ENCODE measurements at places on chromosomes 2 and 18.

GRCh38 chr18:25827961-25828561 is 262.4 kb downstream of the SS18 start:
- DNase-seq = peak; percentile 79

GRCh38 chr2:41393621-41394020 is 654.2 kb upstream of the PKDCC start:
- DNase-seq = no peak

- no peak for DNase-seq
Observed at GRCh38 chr2:127562936-127563335, 27.5 kb downstream of the MYO7B start.

- no peak for DNase-seq
Observed at GRCh38 chr2:129918604-129919003, 60.9 kb upstream of the RAB6C start.

DNA sequence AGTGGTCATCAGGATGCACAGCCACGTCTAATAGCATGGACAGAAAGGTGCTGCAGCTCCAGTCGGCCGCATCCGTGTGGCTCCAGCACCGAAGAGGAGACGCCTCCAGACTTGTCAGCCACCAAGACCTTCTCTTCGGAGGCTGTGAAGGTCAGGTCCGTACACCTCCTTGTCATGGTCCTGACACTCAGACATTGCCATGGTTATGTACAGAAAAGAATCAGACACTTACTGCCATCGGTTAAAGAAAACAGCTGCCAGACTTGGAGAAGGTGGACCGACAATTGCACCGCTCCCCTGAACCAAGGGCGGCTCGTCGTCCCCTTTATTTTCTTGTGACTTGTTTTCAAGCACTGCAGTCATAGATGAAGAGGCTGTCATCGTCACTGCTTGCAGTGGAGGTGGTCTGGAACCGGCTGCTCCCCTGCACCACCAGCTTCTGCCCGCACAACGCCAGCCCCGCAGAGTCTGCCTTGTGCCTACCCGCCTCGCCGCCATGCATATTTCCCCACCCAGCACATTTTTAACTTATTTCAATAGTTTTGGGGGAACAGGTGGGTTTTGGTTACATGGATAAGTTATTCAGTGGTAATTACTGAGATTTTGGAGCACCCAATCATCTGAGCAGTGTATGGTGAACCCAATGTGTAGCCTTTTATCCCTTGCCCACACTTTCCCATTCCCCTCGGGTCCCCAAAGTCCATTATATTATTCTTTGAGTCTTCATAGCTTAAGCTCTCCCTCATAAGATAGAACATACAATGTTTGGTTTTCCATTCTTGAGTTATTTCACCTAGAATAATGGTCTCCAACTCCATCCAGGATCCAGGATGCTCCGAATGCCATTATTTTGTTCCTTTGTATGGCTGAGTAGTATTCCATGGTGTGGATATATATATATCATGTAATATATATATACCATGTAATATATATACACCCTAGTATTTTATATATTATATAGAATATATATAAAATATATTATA is 18.1 kb downstream of the FBXO48 start:
- no peak for DNase-seq

- DNase-seq = peak; percentile 92
Observed at GRCh38 chr2:95728878-95729596, 137.2 kb downstream of the TRIM43 start.

- peak; percentile 97 for DNase-seq
Observed at GRCh38 chr2:196291873-196292800, 120.8 kb upstream of the STK17B start.

DNA sequence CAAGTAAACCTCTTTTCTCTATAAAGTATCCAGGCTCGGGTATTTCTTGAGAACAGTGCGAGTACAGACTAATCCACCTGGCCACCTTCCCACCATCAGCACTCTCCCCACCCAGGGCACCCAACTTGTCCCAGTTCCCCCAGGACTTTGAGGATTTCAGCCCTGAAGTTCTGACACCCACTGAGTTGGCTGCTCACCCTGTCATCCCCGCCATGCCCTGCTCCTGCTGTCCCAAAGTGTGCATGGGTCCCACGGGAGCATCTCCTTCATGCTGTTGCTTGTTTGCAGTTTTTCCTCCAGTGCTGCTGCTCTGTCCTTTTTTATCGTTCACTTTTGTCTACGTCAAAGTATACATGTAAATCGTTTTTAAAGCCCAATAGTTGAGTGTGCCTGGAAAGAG is 273.9 kb downstream of the PHLPP1 start:
- no peak for DNase-seq

- DNase-seq = no peak
Observed at GRCh38 chr2:241110607-241111439, 8.7 kb upstream of the MTERF4 start.

DNA sequence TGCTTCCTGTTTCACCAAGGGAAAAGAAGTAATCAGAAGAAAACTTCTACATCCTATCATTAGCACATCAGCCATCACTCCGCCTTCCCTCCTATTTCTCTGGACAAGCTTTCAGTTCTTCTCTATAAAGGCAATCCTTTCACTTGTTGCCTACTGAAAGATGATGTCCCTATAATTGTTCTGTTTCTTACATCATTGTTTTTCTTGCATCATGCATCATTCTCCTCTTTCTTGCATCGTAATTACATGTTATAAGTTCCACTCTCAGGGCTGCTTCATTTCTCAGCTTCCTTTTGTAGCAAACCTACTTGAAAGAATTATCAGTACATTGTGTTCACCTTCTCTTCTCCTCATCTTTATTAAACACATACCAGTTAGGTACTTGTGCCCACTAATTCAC is 7.2 kb downstream of the SLC30A6 start:
- no peak for DNase-seq

DNA sequence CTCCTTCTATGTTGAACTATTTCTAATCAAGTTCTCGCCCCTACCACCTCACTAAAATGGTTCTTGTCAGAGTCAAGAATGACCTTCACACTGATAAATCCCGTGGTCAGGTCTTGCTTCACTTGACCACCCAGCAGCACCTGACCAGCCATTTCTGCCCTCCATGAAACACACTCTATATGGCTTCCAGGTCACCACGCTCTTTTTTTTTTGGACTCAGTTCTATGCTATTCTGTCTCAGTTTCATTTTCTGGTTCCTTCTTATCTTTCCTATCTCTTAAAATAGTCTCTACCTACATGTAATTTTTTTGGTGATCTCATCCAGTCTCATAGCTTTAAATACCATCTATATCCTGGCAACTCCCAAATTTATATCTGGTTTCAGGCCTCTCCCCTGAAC is 11.4 kb downstream of the EIF2AK3 start:
- no peak for DNase-seq

DNA sequence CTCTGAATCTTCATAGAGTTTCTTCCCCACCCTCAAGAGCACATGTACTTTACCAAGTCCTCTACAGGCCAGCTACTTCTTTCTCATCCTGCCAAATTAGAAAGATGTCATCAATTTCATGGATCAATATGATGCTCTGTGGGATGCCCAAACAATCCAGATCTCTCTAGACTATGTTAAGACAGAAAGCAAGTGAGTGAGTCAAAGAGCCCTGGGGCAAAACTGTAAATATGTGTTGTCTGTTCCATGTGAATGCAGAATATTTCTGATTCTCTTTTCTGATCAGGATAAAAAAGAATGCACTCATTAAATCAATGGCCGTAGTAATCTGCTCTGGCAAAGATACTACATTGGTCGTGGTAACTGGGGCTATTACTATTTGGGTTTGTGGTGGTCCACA is 53.1 kb upstream of the ROCK2 start:
- no peak for DNase-seq

DNA sequence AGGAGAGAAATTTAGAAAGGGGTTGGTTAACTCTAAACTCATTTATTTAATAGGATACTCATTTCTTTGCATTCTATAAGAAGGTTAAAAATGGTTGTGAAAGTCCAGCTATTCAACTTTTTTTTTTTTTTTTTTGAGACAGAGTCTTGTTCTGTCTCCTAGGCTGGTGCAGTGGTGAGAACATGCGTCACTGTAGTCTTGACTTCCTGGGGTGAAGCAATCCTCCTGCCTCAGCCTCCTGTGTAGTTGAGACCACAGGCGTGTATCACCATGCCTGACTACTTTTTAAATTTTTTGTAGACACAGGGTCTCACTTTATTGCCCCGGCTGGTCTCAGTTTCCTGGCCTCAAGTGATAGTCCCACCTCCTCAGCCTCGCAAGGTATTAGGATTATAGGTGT is 11.9 kb downstream of the ELP2 start:
- no peak for DNase-seq

GRCh38 chr2:46876741-46877384 is 38.7 kb downstream of the MCFD2 start:
- peak; percentile 84 for DNase-seq

GRCh38 chr2:41042343-41042742 is 590.5 kb upstream of the SLC8A1 start:
- DNase-seq = no peak

DNA sequence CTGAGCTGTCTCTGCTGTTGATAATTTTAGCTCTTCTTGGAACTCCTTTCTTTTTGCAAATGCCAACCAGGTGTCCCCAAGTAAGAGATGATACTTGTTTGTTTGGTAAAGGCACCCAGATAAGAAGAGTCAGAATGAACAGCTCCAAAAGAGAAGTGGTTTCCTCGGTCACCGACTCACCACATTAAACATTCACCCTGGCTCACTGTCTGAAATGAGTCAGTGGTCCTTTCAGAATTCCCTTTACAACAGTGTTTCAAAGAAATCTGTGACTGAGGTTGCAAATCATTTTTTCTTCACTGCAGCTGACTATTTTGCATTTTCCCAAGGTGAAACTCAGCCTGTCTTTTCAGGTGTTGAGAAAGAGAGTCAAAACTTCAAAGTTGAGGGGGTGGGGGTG is 16.2 kb upstream of the CXCR4 start:
- DNase-seq = no peak

- no peak for DNase-seq
Observed at GRCh38 chr18:44819944-44820510, 139.3 kb downstream of the SETBP1 start.

DNA sequence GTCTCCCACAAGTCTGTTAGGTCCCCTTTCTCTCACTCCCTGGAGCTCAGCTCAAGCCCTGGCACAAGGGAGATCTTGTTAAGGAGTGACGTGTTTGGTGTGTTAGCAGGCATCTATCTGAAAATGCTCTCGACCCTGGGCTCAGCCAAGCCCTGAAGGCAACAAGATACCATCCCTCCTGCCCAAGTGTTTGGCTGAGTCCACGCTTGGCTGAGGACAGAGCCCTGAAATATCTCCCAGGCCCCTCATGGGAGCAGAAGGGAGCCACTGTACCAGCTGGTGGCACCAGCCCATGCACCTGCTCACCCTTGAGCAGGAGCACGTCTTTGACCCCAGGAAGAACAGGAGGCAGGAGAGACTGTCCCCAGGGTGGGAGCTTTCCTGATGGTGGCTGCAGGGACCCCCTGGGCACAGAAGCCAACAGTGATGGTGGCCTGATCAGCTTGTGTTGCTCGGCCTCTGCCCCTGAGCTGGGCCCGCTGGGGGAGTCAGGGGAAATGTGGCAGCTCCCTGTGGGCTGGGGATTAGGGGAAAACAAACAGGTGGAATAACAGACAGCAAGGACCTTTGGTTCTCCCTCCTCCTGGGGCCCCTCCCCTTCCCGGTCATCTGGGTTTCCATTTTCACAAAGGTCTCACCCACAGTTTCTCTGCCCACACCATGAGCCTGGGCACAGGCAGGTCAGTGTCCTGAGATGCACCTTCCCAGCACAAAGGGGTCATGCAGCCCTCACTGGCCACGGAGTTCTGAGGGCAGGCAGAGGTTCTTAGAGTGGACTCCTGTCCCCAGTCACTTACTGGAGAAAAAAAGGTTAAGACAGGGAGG is 91.6 kb downstream of the RHOB start:
- no peak for DNase-seq

GRCh38 chr2:112301171-112301584 is 25.8 kb downstream of the ZC3H6 start:
- DNase-seq = no peak

DNA sequence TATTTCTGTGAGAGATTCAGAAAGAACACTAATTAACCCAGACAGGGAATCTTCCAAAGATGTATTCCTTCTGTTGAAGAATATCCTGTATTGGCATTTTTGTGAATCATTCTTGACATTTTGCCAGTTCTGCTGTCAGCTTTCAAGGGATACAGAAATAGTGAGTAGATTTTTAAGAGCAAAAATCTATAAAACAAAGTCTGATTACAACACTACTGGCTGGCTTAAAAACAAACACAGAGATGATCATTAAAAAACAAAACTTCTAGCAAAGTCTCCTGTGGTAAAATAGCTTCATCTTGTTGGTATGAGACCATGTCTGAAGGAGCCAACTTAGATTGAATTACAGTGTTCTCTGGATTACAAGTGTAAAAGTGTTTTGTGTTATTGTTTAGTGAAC is 866.3 kb upstream of the KLHL29 start:
- DNase-seq = no peak

- DNase-seq = no peak
Observed at GRCh38 chr2:27907547-27907946, 17.0 kb downstream of the BABAM2 start.

DNA sequence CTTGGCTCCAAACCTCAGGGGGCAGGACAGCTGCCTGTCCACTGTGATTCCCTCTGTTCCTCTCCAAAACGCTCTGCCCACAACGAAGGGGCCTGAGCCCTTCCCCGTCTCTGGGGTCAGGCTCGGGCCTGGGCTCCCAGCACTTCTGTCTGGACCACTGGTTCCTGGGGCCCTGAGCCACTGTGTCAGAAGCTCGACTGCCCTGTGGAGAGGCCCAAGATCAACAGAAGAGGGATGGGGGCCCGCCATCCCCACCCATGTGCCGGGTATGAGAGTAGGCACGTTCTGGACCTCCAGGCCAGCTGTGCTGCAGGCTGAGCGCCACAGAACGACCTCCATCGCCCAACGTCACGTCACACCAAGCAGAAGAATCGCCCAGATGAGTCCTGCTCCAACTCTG is 119.9 kb upstream of the HS6ST1 start:
- no peak for DNase-seq

- DNase-seq = no peak
Observed at GRCh38 chr18:69817335-69817940, 130.2 kb downstream of the CD226 start.

DNA sequence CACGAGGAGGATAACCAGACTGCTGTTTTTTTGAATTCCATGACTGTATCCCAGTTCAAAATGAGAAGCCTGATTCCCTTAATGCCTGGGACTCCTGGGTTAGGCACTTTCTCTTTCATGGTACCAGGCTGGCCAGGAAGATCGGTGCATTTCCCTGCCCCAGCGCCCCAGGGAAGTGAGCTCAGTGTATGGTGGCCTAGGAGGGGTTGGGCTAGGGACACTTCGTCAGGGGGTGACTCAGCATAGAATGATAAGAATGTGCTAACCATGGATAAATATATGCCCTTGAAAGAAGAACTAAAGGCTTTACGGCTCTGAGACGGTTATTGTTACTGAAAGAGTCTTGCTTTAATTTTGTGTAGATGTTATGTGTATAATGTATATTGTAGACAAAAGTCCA is 27.5 kb upstream of the FAM237A start:
- no peak for DNase-seq

DNA sequence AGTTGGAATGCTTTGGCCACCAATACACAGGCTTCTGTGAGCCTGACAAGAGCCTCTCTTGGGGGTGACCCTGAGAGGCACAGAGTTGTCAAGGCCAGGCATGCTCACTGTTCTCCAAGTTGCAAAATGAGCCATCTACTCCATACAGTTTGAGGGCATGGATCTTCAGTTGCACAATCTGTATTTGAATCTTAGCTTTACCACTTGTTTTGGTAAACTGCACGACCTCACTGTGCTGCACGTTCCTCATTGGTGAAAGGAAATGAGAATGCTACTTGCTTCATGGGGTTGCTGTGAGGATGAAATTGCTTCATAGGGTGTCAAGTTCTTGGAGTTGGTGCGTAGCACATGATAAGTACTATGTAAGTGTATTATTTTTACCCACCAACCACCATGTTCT is 12.0 kb upstream of the HAAO start:
- no peak for DNase-seq
